ENCODE measurements at places on chromosomes 1 and 21.

GRCh38 chr1:67687198-67687545 lies 2.2 kb downstream of the GADD45A start:
- DNase-seq: no peak

GRCh38 chr1:230610589-230610988 lies 31.7 kb upstream of the COG2 start:
- no peak for DNase-seq

- DNase-seq: no peak
These were observed 2.5 kb upstream of the SAMD11 start for GRCh38 chr1:921011-921837.

- no peak for DNase-seq
These were observed 156.5 kb upstream of the ZNHIT6 start for GRCh38 chr1:85864727-85865126.

GRCh38 chr1:206703661-206704060 lies 19.0 kb downstream of the MAPKAPK2 start:
- peak; percentile 50 for DNase-seq

- no peak for DNase-seq
These were observed 7.4 kb downstream of the GJC2 start for GRCh38 chr1:228156941-228157728.

DNA sequence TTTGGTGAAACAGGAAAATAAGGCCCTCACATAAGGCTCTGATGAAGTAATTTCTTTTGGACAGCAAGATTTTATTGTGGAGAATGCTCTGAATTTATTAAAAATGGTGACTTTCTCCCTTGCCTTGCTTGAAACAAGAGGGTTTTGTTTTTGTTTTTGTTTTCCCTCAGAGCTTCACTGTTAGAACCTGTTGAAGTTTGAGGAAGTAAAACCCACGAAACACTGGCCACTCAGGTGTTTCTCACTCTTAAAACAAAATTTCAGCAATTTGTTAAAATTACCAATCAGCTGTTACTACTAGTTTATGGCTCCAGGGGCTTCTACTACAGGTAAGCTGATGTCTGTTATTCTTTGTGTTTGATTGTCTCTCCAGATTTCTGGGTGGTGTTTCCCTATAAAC lies 112.6 kb upstream of the B3GALT2 start:
- no peak for DNase-seq

GRCh38 chr1:236393681-236394481 lies at the start of gene EDARADD:
Gene EDARADD (plus strand): TSS chr1:236394286. CDS start chr1:236394445, 159 bp downstream.
- DNase-seq: no peak

- no peak for DNase-seq
These were observed 95.0 kb downstream of the GLIS1 start for GRCh38 chr1:53643881-53644390.

GRCh38 chr1:153362187-153362775 lies 4.6 kb downstream of the S100A9 start:
- DNase-seq: no peak

- DNase-seq: no peak
These were observed 22.4 kb upstream of the FCER1A start for GRCh38 chr1:159279773-159280172.

DNA sequence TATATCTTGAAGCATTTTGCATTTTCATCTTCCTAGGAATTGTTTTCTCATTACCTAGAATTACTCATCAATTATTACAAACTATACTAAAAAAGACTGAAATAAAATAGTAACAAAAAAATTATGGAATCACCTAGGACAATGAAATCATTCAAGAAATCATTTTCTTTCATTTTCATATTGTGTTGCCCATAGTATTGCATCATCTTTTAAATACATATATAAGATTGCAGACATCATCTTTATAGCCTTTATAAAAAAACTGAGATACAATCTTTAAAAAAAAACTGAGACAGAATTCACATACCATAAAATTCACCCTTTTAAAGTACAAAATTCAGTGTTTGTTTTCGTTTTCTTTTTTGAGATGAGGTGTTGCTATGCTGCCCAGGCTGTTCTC lies 29.6 kb downstream of the GDAP2 start:
- no peak for DNase-seq

- DNase-seq: no peak
These were observed 68.9 kb downstream of the TENT5C start for GRCh38 chr1:117674521-117675400.

- no peak for DNase-seq
These were observed 92.5 kb upstream of the LRRC8D start for GRCh38 chr1:89728381-89728780.

DNA sequence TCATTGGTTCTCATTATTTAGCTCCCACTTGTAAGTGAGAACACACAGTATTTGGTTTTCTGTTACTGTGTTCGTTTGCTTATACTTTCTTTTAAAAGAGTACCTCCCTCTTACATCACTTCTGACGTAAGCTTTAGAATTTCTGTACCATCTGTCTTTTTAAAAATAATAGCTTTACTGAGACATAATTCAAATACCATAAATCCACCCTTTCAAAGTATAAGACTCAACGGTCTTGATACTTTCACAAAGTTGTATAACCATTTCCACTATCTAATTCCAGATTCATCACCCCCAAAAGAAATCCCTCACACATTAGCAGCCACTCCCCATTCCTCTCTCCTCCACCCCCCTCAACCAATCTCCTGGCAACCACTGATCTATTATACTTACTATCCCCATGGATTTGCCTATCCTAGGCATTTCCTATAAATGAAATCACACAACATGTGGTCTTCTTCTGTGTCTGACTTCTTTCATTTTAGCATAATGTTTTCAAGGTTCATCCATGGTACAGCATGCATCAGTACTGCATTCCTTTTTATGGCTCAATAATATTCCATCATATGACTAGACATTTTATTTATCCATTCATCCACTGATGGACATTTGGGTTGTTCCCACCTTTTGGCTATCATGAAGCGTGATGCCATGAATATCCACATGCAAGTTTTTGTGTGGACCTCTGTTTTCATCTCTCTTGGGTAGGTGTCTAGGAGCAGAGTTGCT lies 104.7 kb downstream of the HLCS start:
- DNase-seq: no peak

DNA sequence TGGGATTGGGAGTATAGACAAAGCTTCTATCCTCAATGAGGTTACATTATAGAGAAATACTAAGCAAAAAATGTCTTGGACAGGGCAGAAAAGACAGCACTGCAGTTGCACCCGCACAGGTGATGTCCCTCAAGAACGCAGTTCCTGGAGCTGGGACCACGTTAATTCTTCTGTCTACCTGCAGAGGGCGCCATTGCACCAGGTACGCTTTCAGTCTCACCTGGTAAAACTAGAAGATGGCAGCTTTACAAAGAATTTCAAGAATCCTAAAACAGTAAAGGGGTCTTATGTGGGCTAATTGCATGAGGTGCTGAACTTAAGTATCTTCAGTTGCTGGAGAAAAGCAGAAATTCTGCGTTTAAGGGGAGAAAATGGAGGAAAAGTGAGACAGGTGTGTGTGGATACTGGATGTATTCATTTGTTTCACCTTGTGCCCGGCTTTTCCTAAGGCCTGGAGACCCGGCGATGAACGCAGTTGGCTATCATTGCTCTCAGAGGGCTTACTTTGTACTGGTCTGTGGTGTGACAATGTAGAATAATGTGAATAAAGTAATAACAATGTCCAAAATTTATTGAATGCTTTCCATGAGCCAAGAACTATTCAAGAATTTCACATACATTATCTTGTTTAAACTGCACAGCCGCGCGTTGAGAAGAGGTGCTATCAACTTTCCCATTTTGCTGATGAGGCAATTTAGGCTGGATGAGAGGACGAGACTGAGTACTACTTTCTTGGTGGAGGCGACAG lies 276.3 kb upstream of the GREM2 start:
- peak; percentile 2 for DNase-seq

GRCh38 chr1:175537571-175537970 lies 205.8 kb downstream of the TNR start:
- DNase-seq: no peak

- DNase-seq: no peak
These were observed 11.7 kb upstream of the MATN1 start for GRCh38 chr1:30735124-30735523.

GRCh38 chr1:29831500-29832117 lies 595.3 kb downstream of the PTPRU start:
- DNase-seq: no peak

DNA sequence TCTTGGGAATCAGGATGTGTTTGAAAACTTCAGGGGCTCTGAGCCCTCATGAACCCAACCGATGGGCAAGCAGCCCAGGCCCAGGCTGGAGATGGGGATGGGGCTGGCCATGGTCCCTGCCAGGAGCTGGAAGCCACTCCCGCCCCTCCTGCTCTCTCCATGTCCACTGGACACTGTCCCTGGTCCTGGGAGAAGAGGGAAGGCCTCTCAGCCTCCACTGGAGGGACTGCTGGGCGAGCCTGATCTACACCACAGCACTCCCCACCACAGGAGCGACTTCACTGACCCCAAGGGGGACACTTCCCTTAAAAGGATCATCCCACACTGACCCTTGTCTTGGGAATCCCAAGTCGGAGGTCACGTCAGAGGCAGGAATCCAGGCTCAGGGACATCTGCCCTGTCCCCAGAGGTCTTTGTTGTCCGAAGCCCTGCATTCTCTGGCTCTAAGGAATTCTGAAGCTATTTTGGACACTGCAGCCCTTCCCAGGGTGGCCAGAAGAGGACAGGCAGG lies 16.9 kb upstream of the COL18A1 start:
- no peak for DNase-seq

DNA sequence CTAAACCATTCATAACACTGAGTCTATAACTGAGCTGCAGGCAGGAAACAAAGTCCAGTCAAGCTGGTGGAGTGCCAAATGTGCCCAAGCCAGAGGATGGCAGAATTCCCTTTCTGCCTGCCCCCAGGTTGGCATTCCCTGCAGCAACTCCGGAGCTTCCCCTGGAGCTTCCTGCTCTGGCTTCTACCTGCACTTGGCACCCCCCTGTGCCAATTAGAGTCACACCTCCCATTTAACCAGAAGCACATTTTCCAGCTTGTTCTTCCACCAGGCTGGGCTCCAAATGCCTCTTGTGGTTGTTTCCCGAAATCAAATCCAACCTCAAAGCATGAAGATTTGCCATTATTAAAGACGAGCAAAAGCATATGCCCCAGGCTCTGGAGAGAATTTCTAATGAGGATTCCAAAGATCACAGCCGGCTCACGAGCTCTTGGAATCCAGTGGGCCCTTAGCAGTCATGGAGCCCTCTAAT lies 294.5 kb downstream of the RRAGC start:
- no peak for DNase-seq

DNA sequence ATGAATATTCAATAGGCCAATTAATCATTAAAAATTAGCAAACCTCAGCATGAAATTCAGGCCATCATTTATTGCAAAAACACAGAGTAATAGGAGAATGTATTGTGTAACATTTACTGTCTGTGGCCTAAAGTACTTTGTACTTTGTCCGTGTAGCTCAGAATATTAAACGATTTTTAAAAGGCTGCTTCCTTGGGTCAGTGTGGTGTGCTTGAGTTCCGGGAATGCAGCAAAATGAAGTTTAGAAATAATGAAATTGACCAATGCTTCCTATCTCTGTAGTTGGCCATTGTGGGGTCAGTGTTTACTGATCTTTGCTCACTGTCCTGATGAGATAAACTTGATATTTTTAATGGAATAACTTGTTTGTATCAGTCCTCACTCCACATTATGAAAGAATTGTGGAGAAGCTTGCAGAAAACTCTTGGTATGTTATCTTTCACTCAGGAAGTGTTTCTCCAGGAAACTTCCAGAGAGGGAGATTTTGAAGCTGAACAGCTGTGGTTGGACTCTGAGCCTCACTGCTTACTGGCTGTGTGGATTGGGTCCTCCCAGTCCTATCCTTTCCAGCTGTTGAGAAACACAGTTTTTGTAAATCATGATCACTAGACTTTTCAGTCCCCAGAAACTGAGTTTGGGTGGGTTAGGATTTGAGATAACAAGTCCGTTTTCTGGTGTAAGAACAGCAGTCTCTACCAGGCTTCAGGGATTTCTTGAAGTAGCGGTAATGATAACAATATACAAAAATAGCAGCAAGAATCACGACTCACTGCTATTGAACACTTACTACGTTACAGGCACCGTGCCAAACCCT lies 19.2 kb upstream of the MTARC1 start:
- no peak for DNase-seq

GRCh38 chr1:19769211-19769932 lies 30.3 kb downstream of the TMCO4 start:
- no peak for DNase-seq

DNA sequence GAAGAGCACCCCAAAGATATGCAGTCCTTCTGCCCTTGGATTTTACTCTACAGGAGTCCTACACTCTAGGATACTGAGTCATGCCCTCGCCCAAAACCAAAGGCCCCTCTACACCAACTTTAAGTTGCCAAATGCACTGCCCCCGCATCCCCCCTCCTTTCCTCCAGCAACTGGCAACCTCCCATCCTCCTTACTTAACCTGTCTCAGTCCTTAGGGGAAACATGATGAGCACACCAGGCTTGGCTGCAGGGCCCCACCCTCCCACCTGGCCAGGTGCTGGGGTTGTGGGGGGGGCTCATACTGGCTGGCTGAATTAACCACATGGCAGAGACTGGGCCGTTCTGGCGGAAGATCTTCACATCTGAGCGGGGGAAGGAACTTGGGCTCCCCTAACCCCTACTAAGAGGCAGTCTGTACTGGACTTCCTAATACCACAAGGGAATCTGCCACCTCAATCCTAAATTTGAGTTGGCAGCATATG lies 1.2 kb downstream of the HDGF start:
- DNase-seq: no peak

DNA sequence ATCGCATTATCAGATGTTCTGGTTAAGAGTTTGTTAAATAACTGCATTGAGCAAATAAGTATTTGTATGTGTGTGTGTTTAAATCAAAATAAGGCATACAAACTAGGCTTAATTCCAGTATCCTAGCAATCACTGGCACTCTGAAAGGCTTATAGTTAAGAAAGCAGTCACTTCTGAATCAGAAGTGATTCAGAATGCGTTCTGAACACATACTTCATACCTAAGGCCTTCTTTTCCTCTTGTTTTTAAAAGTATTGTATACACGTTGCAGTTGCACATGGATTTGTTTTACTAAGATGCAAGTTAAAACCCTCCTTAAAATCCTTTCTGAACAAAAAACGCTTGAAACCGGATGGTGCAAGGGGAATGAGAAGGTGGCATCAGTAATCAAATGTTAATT lies 238.4 kb upstream of the DMRTA2 start:
- DNase-seq: no peak

- DNase-seq: no peak
These were observed 24.2 kb upstream of the EYA3 start for GRCh38 chr1:28112388-28113241.

- no peak for DNase-seq
These were observed 220.5 kb downstream of the CENPF start for GRCh38 chr1:214823311-214824117.

DNA sequence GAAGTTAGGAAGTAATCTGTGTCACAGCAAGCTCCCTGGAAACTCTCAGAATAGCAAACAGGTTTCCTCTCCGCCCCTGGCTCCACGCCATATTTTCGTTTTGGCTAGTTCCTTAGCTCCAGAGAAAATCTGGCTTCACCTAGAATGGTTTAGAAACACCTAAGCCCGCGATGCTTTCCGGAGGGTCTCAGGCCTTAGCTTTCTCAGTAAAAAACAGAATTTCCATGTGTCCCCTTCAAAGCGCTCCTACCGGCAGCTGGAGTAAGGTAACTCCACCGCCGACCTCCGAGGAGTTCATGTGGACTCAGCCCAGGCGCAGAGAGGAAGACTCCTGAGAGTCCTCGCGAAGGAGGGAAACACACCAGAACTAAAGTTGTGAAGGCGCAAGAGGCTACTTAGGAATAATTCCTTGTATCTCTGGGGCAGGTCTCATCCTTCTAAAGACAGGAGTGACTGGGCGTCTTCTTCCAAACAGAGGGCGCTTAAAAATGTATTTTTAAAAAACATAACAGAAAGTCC lies 406 bp downstream of the KIAA0040 start:
- no peak for DNase-seq

GRCh38 chr1:221998781-221999180 lies 256.9 kb upstream of the DUSP10 start:
- no peak for DNase-seq

All from stimulated activated CD4-positive, alpha-beta T cell treated with anti-CD3 and anti-CD28 coated beads, Interleukin-12 subunit alpha, Interleukin-12 subunit beta, amount 100 ng/mL, for 24 hours (primary cell).